ENCODE measurements at places on chromosomes 5 and 9.
A peak's percentile ranks its signal among the peaks of the same experiment; 100 is the strongest.

DNA sequence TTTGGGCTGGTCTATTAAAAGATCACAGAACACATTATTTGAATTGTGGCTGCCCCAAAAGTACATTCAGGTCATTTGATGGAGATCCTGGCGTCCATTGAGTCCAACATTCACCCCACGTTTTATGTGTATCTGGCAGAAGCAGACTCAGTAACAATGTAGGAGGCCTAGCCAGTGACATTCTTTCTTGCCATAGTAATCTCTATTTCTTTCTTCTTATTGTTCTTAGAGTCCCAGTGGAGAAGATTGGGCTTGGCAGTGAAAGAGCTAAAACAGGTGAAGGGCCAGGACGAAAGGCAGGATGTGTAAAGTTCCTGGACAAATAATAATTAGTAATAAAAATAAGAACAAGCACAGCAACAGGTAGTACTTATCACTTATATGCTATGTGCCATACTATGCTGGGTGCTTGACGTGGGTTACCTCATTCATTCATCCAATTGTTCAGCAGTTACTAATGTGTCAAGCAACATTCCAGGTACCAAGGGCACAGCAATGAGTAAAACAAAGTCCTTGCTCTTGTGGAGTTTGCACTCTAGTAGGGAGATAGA is 12.6 kb upstream of the ANKH start:
- DNase-seq = no peak

- no peak for DNase-seq
Observed at GRCh38 chr5:34011536-34011935, 3.7 kb upstream of the AMACR start.

DNA sequence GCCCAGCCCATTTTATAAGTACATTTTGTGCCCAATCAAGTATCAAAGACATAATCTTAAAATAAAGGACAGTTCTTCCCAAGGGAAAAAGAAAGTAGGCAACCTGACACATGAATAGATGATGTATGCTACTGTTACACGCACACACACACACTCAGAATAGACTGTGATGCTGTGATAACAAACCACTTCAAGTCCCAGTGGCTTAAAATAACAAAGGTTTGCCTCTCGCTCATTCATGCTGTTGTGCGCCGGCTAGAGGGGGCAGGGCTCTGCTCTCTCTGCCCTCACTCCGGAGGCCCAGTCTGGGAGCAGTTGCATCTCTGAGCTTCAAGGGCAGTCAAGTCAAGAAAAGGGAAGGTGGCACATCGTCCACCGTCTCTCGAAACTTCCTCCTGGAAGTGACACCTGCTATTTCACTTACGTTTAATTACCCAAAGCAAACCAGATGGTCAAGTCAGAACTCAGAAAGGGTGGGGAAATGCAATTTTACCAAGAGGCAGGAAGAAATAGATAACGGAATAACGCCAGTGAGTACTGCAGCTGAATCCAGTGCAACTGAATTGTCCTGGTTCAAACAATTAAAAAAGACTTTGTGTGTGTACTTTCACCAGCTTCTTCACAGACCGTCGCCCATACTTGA is 43.3 kb downstream of the ANKRD33B start:
- no peak for DNase-seq

DNA sequence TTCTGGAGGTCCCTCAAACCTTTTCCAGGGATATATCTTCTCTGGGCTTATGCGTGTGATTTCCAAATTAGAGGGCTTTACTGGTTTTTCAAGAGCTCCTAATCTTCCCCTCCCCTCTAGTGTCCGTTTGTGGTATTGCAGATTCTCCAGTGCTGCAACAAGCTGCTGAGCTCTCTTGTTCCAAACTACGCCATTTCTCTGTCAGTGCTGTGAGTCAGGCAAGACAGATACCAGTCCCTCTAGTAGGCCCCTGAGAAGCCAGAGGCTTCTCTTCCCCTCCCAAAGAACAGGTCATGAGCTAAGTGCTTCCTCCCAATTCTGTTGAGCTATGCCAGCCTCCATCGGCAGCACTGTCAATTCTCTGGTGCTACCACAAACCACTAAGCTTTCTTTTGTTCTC is 149.5 kb downstream of the FANCC start:
- peak; percentile 62 for DNase-seq

DNA sequence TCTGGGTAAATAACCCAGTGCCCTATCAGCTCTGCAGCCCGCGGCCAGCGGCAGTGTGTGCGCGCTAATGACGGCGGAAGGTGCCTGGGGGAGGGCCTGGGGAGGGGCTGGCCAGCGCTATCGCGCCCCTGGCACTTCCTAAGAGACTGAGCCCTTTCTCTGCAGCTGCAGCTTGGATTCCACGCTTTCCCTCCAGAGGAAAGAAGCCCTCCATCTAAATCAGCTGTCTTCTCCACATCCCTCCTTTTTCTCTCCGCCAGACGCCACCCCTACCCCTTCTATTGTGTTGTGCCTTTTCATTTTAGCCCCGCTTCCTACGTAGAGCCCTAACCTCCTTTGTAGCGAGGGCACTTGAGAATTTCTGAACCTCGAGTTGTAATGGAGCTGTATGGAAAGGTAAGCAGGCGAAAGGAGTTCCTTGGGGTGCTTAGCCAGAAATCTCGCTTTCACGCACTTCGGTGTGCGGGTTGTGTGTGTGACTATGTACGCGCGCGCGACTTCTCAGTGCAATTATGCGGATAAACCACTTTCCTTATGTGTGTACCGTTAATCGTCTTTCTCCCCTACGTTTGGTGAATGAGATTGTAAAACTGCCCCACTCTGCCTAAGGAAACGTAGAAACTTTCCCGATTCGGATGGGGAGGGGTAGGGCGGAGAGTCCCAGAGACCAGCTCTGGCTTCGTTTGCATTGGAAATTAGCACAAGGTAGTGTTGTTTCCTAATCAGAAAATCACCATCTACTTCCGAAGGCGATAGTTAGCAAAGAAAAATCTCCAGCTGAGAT is 664 bp upstream of the RAB3C start:
- DNase-seq = no peak

DNA sequence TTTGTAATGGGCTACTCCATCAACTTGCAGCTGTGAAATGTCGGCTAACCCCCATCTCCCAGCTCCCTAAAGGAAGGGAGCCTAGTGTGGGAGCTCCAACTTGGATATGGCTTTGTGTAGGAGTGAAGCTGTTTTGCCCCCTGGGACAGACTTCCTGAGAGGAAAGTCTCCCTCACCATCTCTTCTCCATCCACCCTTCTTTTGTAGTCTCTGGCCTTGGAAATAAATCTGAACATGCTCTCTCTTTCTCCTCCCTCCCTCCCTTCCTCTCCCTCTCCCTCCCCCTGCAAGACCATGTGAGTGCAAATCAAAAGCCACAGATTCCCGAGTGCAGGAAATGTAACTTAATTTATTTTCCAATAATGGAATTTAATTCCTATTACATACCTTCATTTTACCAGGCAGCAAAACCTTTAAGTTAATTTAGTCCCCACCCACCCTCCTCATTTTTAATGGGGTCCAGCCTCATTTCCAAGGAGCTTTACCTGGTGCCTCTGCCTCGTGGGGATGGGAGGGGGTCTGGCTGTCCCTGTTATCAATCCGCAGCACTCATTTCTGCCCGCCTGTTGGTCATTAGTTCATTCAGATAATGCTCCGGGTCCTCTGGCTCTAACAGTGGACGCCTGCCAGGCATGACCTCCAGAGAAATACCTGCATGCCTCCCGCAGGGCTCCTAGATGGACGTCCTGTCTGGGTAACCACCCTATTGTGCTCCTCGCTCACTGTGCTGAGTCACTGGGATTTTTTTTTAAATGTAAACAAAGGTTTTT is 122.9 kb upstream of the TAF11L2 start:
- DNase-seq = no peak

GRCh38 chr9:121292801-121293241 is 24.9 kb downstream of the GSN start:
- DNase-seq = no peak

GRCh38 chr5:96968074-96968473 is 32.2 kb downstream of the LNPEP start:
- DNase-seq = no peak

DNA sequence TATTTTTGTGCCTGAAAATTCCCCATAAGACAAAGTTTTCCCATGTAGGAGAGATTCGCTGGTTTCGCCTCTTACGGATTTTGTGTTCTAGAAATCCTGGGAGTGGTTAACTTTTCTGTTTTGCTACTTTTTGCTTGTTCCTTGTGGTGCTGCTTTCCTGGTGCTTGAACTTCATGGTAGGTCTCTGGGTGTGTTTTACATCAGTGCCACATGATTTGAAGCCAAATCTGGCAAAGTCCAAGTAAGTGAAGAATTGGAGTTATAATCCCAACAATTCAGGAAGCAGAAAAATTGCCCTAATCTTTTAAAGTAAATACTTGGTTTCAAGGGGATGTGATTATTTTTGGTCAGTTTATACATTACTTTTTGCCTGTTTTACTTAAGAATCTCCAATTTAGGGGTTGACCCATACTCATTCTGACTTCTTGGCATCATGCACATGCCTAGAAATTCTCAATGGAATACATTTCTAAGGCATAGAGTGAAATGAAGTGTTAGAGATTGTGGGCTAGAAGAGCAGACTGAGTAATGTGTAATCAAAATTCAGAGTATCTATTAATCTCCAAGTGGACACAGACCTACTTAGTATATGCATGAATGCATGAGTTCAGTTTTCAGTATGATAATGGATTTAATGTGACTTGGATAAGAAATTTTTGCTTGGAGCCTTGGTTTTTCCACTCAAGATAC is 189.7 kb downstream of the CSNK1G3 start:
- no peak for DNase-seq

DNA sequence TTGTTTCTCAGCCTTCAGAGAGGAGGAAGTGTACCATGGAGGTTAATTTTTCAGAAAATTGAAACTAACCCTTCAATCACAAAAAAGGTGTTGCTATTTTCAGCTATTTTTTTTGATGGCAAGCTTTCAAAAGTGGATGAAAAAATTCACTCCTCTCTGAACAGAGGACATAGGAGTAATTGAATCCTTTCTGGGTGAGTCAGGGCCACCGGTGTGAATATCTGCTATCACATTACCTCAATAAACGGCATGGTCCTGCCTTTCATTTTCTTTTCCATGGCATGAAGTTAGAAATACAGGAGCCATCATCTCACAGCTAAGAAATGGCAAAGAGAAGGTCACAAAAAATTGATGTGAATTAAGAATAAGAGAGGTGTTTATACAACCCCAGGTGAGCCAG is 90.2 kb upstream of the CCDC112 start:
- DNase-seq = no peak

- no peak for DNase-seq
Observed at GRCh38 chr9:69019808-69020207, 5.9 kb upstream of the PRKACG start.

DNA sequence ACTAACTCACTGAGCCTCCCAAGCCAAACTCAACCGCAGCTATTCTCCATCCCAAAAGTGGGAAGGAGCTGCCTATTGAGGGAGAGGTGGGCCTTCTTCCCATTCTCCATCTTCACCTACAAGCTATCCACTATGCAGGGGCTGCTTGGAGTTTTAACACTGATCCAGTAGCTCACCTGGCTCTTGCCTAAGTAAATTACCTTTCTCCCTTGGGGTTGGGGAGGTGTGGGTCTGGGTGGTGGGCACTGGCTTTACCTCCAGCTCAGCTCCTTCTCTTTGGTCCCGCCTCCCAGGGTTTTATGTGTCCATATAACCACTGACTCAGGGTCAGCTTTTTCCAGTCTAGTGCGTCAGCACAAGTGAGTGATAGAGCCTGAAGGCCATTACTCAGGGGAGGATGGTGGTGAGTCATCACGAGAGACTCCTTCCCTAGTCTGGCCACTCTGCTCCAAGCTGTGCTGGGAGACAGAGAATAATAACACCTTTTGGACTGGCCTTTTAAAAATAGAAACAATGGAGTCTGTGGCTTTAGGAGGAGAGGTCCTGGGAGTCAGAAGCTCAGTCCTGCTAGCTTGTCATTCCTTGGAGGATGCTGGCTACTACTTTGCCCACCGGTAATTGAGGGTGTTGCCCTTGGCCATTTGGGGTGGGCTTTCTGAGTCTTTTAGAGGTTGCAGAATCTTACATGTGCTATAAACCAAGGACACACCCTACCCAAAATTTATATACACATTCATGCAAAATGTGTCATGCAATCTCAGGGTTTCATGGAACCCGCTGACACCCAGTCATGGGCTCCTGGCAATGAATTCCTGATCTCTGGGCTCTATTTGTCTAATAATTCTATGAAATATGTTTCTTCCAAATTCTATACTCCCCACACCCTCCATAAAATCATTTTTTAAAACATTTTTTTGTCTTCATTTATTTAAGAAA is 35.6 kb upstream of the ATP6V1G1 start:
- DNase-seq = no peak

DNA sequence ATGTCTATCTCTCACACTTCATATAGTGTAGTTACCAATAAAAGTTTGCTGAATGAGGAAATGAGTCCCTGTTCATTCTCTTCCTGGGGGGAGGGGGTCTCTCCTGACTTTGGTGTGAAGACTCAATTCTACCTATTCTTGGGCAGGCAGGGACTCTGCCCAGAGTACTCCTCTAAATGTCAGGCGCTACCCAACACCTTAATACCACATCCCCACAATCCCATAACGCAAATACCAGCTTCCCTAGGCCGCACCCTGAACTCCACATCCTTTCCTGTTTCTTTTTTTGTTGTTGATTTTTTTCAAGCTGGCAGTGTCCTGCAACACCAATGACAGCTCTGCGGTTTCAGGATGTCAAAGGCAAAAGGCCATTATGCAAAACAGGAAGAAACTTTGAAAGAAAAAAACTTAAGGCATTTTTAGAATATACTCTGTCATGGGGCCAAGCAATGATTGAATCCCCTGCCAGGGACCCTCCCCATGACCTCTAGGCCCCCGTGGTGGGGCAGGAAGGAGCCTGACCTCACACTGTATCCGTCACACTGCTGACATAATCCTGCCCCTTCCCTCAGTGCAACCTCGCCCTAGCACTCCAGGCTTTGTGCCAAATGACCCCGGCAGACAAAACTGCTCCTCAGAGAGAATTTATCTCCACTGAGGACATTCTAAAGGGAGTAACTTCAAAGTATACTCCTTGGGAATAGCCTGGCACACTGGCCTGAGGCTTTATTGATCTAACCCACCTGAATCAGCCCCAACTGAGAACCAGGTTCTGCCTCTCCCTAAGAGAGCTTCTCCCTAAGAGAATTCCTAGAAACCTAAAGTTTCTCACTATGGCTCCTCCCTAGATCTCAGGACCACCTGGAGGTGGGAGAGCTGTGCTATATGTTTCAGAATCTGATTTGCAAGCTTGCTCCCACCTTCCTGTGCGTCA is 8.0 kb downstream of the B4GALT1 start:
- DNase-seq = no peak

- DNase-seq = no peak
Observed at GRCh38 chr9:126667190-126668055, 53.7 kb downstream of the LMX1B start.

DNA sequence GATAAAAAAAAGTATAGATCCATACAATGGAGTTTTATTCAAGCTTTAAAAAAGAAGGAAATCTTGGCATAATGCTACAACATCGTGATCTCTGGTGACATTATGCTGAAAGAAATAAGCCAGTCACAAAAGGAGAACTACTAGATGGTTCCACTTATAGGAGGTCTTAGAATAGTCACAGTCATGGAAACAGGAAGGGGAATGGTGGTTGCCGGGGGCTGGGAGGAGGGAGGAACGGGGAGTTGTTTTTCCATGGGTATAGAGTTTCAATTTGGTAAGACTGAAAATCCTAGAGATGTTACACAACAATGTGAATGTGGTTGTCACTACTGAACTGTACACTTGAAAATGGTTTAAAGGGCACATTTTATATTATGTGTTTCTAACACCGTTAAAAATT is 94.5 kb downstream of the CFAP90 start:
- DNase-seq = no peak
